IPS-NIHi11 (cell line): ENCODE measurements at places on chromosomes 12 and 14.
A peak's percentile ranks its signal among the peaks of the same experiment; 100 is the strongest.

DNA sequence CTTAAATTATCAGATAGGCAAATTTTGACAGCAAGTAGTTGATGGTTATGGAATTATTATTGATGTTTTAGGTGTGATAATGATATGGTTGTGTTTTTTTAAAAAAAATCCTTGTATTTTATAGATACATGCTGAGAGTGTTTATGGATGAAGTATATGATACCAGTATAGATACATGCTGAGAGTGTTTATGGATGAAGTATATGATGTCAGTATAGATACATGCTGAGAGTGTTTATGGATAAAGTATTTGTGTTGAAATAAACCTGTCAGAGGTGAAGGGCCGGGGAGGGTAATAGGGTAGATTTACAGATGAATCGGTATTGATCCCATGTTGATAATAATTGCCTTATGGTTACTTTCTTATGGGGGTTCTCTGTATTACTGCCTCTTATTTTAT lies 6.0 kb upstream of the RFX4 start:
- no peak for DNase-seq

- no peak for DNase-seq
Measured at GRCh38 chr14:70721542-70721941, 79.8 kb downstream of the TTC9 start.

GRCh38 chr12:76080729-76081415 lies 3.6 kb downstream of the NAP1L1 start:
- DNase-seq = peak; percentile 14

- no peak for DNase-seq
Measured at GRCh38 chr12:46154221-46154985, 114.4 kb downstream of the SLC38A1 start.

- DNase-seq = peak; percentile 41
Measured at GRCh38 chr12:46675736-46676135, 150.1 kb downstream of the SLC38A4 start.

- no peak for DNase-seq
Measured at GRCh38 chr12:104590022-104590421, 133.3 kb downstream of the CHST11 start.

DNA sequence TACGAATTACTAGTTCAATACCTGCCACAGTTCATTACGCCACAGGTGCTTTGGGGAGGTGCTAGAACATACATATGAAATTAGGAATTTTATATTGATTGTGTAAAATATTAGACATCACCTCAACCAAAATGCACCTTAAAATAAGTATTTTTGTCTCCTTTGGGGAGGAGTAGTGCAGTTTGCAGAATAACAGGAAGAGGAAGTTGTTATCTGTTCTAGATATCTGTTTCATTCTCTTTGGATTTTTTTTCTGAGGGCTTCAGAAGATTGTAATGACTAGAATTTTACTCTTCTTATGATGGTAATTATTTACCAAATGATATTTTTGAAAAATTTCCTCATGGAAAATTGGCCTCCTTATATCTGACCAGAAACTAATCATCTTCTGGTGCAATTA lies 9.9 kb upstream of the GYS2 start:
- no peak for DNase-seq

DNA sequence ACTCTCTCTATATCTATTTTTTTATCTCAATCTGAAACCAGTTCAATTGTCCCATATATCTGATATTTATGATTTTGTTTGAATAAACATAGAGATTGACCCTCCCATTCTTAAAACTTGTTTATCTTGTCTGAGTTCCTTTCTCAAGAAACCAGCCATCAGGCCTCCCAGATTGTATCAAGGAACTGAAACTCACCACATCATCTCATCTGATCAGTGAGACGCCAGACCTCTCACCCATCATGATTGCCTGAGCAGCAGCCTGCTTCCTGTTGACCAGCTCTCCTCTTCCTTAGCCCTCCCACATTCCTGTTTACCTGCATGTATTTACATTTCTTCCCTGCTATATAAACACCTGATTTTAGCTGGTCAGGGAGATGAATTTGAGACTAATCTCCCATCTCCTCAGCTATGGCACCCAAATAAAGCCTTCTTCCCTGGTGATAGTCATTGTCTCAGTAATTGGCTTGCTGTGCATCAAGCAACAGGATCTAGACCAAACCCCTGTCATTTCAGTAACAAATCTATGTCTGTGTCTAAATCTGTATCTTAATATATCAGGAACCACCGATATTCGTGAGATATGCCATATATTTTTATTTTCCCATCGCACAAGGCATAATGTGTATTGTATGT lies 323.6 kb downstream of the TMTC2 start:
- DNase-seq = no peak

GRCh38 chr14:41606532-41607303 lies at the start of gene LRFN5:
Gene LRFN5, plus strand, starts transcription at chr14:41606876.
- peak; percentile 52 for DNase-seq

DNA sequence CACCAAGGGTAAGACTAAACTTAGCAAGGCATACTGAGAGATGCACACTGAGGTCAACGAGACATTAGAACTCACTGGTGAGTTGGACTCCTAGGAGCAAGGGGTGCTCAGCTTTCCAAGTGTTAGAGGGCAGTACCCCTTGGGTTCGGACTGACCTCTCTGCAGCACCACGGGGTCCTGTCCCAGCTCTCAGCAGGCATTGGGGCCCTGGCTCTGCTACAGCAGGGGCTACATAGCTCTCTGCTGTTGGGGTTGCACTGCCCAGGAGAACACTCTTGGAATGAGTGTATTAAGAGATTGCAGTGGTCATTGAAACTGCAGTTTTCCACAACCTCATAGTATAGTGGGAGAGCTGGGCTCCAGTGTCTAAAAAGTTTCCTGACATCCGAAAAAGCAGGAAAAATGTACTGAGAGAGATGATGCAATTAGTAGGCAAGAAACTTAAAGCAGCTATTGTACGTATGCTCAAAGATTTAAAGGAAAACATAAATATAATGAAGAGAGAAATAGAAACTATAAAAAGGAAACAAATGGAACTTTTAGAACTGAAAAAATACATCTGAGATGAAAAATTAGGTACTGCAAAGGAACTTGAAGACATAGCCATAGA lies 132.5 kb upstream of the MAX start:
- no peak for DNase-seq

DNA sequence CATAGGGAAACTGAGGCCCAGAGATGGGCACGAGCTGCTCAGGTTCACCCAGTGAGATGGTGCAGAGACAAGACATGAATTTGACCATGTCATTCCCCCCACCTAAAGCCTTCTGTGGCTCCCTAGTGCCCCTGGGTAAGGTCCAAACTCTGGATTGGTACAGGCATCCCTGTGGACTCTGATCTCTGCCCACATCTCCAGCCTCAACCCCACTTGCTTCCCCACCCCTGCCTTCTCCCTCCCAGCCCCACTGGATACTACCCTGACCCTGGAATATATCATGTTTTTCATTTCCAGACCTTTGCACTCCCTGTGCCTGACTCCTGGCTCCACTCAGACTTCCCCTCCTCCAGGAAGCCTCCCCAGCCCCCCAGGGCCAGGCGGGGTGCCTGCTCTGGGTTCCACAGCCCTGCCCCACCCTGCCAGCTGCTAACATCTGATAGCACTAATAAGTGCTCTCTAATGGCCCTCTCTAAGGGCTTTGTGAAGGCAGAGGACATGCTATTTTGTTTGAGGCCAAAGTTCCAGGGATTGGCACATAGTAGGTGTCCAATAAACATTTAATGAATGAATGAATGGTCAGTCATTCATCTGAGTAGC lies 1.1 kb upstream of the SDSL start:
- no peak for DNase-seq

GRCh38 chr14:69235708-69236107 lies 24.2 kb upstream of the GALNT16 start:
- DNase-seq = no peak

DNA sequence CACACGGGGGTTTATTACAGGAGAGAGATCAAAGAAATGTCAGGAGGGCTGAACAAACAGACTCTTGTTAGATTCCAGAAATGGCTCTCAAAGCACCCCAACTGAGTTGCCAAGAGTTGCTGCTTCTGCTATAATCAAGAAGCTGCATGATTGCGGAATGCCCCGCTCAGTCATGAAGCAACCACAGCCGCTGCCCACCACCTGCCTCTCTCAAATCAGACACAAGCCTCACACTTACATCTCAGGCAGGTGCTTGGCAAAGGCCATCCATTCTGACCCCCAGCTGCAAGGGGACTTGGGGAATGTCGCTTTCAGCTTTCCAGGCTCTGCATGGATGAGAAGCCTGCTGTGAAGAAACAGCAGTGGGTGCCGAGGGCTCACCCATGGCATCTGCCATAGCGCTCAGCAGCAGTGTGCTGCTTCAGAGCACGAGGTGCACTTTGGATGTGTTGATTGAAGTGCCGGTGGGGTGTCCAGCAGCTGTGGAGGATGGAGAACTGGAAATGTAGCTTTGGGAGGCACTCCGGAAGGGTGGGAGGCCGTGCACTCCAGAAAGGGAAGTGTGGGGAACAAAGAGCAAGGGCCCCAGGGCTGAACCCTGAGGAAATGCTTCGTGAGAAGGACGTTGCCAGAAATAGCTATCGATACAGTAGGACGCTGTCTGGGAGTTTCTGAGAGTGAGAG lies 37.7 kb downstream of the LRRC74A start:
- no peak for DNase-seq

GRCh38 chr14:90857866-90858265 lies 41.6 kb upstream of the TTC7B start:
- no peak for DNase-seq

- DNase-seq = no peak
Measured at GRCh38 chr14:23864861-23865260, 88.7 kb upstream of the DHRS4 start.

DNA sequence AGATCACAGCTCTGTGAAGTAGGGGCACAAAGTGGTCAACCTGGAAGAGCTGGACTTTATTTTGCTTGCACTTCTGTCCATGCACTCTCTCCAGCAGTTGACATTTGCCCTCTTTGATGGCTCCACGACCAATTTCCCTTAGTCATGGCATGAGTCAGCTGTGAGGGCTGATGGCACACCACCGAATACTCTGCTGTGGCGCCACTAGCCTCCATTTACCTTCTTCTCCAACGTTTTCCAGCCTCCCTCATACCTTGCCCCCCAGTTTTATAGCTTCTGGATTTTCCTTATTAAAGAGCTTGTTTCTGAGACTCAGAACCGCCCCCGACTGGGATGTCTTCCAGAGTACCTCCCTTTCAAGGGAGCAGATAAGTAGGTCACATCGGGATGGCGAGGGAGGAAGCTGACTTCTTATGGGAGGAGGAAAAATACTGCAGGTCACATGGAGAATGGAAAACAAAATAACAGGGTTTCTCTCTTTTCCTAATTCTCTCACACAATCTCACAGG lies 17.6 kb downstream of the NINJ2 start:
- DNase-seq = no peak

DNA sequence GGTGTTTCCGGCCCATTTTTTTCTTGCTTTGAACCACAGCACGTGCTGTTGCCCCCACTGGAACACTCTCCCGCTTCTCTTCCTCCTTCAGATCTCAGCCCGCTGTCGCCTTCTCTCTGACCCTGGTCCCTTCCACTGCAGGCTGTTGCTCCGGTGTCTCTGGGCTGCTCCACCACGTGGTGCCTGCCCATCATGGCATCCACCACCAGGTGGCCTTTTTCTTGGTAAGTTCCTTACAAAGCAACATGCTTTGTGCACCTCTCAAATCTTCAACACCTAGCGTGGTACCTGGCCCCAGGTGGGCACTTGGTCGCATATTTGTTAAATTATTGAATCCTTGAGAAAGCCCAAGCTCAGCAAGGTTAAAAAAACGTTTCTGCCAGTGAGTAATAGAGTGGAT lies 19.1 kb downstream of the TUNAR start:
- peak; percentile 74 for DNase-seq

DNA sequence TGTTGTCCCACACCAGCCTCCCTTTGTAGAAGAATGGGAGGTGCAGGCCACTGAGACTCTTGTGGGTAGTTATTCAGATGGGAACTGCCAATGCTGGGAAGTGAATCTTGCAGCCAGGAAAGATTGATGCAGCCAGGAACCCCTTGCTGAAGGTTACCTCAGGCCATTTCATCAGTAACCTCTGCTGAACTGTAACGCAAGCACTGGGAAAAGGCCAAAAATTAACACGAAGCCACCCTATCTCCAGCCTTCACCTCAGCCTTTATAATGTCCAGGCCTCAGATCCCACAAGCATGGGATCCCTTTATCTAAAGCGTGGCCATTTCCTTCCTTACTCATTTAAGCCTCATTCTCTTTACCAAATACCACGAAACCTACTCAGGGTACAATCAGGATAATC lies 211.1 kb downstream of the SPTSSA start:
- no peak for DNase-seq

- no peak for DNase-seq
Measured at GRCh38 chr12:48803675-48804074, 14.6 kb upstream of the CACNB3 start.

GRCh38 chr12:29157486-29157946 lies 8.4 kb downstream of the FAR2 start:
- no peak for DNase-seq

GRCh38 chr12:104490850-104491249 lies 34.1 kb downstream of the CHST11 start:
- DNase-seq = no peak

GRCh38 chr12:1630827-1631591 lies 2.0 kb downstream of the WNT5B start:
- DNase-seq = no peak

GRCh38 chr12:94532490-94533422 lies 73.1 kb upstream of the CEP83 start:
- peak; percentile 80 for DNase-seq
